ENCODE measurements at places on chromosomes 11 and 22. TPM values are rescaled to one million over a fixed set of nuclear protein-coding genes. Genes with fewer than 3 reads are reported as not detected.

The SLC35C1 gene
- 32.5 TPM for total RNA-seq

The MRGPRX3 gene
- total RNA-seq: not detected

The HSPB2 gene
- total RNA-seq: not detected

The TLCD5 gene
- total RNA-seq: 4.9 TPM

The DAGLA gene
- total RNA-seq: 6.4 TPM

The OR8A1 gene
- total RNA-seq: not detected

The B3GAT3 gene
- 56.9 TPM for total RNA-seq

The UBQLNL gene
- total RNA-seq: not detected
